ENCODE measurements at places on chromosomes 3 and 15. TPM values are rescaled to one million over a fixed set of nuclear protein-coding genes. Genes with fewer than 3 reads are reported as not detected.

CLEC3B gene
- not detected for polyA plus RNA-seq

MESP2 gene
- polyA plus RNA-seq: 0.57 TPM

- DNase-seq: no peak
These were observed 41.6 kb downstream of the USF3 start for GRCh38 chr3:113654851-113655250.

DNA sequence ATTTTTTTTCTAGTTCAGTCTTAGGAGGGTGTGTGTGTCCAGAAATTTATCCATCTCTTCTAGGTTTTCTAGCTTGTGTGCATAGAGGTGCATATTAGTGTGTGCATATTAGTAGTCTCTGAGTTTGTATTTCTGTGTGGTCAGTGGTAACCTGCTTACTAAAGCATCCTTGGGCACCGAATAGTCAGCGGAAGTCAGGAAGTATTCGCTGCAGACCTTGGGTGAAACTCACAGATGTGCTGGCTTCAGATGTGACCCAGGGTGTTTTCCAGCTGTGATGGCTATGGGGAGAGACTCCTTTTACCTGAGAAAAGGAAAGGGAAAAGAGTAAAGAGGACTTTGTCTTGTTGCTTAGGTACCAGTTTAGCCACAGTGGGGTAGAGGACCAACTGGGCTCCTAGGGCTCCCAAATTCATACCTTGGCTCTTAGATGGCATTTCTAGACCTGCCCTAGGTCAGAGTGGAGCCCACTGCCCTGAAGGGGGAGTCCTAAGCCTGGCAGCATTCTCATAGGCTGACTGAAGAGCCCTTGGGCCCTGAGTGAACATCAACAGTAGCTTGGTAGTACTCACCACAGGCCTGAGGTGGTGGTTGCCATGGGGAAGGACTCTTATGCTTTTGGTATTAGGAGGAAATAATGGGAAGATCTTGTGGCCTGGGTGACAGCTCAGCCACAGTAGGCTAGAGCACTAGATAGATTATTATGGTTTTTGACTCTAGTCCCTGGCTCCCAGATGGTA is 286.0 kb upstream of the ZPLD1 start:
- DNase-seq: no peak

PLOD2 gene
- 184 TPM for polyA plus RNA-seq

GRCh38 chr15:52715411-52715810 is 36.2 kb upstream of the ATOSA start:
- DNase-seq: no peak

DNA sequence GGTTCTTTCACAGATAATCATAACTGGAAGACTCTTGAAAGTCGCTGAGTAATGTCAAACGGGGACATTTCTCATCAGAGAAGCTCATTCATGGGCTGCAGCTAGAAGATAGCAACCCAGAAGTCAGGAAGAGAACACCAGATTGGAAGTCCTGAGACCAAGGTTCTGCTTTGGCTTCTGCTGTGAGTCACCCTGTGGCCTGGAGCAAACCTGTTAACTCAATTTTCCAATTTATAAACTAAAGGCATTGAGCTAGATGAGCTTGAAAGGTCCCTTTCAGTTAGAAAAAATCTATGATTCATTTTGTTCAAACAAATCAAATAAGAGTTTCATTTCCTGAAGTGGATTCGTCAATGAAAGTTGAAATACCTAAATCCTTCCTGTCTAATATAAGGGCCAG is 402.2 kb downstream of the EPHB1 start:
- DNase-seq: no peak

FRG2C gene
- polyA plus RNA-seq: not detected

GRCh38 chr15:94704421-94704820 is 473.1 kb downstream of the MCTP2 start:
- no peak for DNase-seq

EIF4E3 gene
- polyA plus RNA-seq: 2.3 TPM

GRCh38 chr3:170907637-170908234 is 701 bp downstream of the EIF5A2 start:
- peak; percentile 15 for DNase-seq
